ENCODE measurements at places on chromosomes 12 and 14.

- no peak for DNase-seq
Measured at GRCh38 chr12:68886636-68887572, 46.1 kb downstream of the CPM start.

DNA sequence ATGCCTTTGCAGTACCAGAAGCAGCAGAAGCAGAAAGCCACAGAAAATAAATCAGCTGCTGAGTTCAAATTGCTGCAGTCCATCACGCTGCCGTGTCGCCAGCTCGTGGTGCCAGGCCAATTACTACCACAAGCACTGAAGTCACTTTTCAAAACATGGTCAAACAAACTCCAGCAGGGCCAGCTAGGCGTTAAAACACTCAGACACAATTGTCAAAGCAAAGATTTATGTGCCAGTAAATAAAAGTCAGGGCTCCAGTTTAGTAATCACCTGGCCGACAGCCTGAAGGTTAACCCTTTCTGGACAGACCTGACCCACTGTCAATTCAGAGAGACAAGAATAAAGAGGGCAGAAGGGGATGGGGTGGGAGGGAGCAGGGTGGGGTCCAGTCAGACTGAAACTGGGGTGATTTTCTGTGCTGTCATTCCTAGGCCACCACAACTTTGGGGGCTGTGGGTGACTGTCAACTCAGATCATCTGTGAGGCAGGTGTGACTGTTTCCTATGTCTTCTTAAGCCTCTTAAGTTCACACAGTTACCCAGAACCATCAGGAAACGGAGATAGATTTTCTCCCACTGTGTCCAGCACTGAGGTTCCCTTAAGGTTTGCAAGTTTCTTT lies 109.8 kb upstream of the FUT8 start:
- no peak for DNase-seq

DNA sequence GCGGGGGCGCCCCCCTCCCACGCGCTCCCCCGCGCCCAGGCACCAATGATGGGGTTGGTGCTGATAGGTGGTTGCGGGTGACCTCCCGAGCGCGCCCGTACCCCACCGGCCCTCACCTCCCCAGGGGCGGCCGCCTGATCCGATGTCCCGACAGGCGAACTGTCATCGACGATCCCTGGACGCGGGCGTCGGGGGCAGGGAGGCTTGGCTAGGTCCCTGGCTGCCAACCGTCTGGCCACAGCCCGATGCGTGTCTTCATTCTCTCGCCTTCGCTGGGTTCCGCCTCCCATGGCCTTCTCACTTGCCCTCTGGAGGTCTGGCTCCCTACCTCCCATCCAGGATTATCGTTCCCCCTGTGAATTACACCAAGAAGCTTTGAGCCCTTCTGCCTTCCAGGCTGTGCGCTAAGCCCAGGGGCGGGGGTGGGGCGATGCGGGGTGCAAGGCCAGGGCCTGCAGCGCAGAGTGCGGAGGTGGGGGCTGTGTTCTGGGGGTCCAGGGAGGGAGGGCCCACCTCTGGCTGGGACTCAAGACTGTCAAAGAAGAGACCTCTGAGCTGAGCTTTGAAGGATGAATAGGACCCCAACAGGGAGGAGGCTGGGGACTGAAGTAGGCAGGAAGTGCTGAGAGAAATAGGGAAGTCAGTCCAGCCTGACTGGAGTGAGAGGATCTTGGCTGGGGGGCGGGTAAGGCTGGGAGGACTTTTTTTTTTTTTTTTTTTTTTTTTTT lies 7.7 kb upstream of the RACGAP1 start:
- no peak for DNase-seq

- peak; percentile 73 for DNase-seq
Measured at GRCh38 chr14:73477618-73478266, 13.0 kb upstream of the RIOX1 start.

DNA sequence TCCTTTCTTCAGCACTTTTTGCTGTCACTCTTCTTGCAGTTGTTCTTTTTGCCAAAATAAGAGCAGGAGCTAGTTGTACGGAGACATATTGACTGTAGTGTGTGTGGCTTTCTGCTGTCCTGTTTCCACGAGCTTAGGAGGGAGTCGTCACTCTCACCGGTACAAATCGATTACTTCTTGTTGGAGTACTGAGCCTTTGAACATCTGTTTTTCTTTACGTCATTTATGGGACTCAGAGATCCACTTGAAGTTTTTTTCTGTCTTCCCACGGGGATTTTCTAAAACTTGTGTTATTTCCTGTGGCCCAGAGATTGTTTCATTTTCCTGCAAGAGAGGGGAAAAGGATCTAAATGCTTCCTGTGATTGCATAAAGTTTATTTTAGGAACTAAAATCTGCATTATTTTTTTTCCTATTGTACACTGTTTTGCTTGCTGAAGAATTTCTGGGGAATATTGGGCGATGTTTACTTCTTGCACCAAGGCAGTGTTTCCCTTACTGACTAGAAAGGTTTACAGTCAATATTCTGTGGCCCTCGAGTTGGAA lies 199.8 kb upstream of the ARHGAP5 start:
- no peak for DNase-seq

DNA sequence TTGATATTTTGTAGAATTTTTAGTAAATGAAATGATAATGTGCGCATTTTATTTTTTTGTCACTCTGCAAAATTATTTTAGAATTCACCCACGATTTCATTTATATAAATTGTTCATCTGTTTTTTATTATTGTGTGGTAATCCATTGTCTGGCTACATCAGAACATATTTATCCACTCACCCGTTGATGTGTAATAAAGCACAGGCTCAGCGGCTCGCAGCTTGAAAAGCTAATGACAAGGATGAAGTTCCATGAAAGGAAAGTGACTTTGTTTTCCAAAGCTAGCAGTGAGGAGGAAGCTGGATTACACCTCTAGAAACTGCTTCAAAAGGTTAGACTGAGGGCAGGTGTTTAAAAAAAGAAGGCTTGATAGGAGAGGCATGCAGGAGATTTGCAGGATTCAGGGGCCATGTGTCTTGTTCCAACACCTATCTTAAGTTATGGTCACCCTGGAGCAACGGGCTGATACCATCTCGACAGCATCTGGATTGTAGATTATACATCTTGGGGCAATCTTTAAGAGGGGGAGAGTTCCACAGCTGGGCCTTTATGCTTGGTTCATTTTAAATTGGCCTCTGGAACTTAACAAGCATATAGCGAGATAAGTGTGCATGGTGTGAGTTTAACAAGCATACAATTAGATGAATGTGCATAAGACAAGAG lies 194.1 kb downstream of the TMTC3 start:
- DNase-seq, result no peak

DNA sequence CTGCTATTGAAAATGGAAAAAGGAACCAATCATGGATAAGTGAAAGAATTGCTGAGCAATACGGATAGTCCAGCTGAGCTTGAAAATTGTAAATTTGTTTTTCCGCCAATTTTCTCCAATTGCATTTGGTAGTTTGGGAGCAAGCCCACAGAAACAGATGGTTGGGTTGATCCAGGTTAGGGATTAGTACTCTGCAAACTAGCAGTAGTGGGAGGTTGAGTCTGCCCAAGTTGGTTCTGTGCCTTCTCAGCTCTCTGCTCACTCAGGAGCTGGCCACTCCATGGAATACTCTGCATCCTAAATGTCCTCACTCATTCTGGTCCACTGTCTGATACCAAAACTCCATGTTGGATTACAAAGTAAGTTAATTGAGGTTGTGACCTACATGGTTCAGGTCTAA lies 361.1 kb upstream of the ATP2B1 start:
- no peak for DNase-seq

DNA sequence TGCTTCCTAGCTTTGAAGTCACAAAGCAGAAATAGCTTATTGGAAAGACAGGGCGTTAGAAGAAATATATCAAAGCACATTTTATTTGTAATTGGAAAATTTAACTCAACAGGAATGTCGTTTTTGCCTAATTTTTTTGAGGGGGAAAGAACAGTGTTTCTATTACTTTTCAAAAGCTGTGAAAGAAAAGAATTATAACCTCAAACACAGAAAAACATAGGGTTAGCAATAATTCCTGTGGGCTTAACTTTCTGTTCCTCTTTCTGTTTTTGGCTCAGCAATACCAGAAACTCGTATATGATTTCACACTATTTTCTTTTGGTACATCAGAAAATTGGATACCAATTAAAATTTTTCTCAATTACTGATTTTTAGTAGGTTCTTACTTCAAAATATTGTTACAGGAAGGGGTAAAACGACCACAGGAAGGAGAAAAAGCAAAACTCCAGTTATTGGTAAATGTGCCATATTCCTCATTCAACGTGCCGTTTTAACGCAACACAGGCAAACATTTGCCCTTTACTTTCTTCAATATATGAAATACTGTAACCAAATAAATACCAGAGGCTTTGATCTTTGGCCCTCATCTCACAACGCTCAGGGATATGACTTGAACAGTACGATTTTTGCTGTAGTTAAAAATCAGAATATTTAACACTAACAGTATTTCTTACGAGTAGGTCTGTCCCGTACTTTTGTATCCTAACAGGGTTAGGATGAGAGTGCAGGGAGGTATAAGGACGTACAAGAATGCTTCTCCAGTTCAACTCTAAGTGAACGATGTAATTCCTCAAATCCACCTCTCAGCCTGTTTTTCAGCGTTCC lies 1.3 kb upstream of the RNU6-7 start:
- no peak for DNase-seq

DNA sequence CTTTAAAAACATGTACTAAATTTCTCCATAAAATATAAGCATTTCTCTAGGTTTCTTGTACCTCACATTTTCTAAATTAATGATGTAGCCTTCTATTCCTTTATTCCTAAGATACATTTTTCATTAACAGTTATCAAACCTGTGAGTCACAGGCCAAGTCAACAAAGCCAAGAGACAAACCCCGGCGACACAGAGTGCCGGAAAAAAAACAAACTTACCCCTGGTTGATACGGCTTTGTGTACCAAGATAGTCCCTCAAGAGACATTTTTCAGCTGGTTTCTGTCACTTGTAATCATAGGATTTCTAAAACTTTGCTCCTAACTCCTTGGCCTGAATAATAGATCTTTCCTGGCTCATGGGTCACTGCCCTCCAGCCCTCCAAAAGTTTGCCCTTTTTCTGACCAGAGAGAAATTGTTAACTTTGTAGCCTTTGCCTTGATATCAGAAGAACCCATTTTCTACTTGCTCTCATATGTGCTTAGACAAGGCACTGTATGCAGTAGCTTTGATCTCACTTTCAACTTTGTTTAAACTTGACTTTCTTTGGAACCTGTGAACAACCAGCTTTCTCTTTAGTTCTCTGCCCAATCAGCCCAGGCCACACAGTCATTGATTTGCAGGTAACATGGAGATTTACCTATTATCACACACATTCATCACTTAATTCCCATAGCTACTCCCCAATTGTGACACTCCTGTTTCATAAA lies 172.2 kb downstream of the PRKD1 start:
- DNase-seq, result no peak

GRCh38 chr14:102805371-102805891 lies 28.2 kb downstream of the TRAF3 start:
- DNase-seq, result no peak

GRCh38 chr12:6828781-6829535 lies 751 bp downstream of the P3H3 start:
- no peak for DNase-seq

DNA sequence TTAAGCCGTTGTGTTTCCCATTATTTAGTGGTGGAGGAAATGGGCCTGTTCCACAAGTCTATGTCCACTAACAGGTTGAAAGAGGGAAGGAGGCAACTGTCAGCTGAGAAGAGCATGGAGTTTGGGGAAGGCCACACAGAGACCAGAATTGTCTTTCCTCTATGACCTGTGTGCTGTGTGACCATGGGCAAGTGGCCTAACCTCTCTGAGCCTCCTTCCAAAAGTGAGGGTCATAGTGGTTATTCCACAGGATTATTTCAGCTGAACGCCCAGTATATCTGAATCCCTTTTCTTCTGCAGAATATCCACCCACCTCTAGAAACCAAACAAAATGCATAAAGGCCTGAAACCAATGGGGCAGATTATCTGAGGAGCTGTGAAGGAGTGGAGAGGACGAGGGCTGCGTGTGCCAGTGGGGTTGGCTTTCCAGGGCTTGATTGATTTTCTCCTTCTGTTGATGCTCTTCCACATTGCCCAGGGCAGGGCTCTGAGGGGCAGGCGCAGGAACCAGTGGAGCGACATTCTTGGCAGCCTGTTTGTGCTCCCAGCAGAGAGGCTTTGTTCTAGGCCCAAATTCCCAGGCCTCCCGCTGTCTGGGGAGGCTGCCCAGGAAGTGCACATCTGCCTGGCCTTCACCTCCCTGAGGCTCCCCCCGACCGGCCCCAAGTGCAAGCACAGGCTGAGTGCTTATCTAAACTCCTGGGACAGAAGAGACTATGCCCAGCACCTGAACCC lies 452.7 kb downstream of the BCL11B start:
- peak; percentile 79 for DNase-seq

DNA sequence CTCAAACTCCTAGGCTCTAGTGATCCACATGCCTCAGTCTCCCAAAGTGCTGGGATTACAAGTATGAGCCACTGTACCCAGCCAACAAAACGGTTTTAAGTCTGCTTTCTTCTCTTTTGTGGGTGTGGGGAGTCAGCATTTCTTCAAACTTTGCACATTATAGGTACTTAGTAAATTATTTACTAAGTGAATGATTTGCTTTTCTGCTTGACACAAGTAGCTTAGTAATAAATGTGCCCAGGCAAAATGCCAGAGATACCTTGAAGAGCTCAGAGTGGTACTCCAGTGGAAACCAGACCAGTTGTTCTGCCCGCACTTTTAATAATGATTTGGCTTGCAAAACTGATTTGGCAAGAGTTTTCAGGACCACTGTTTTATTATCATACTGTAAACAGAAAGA lies 15.0 kb downstream of the DEPDC4 start:
- no peak for DNase-seq

DNA sequence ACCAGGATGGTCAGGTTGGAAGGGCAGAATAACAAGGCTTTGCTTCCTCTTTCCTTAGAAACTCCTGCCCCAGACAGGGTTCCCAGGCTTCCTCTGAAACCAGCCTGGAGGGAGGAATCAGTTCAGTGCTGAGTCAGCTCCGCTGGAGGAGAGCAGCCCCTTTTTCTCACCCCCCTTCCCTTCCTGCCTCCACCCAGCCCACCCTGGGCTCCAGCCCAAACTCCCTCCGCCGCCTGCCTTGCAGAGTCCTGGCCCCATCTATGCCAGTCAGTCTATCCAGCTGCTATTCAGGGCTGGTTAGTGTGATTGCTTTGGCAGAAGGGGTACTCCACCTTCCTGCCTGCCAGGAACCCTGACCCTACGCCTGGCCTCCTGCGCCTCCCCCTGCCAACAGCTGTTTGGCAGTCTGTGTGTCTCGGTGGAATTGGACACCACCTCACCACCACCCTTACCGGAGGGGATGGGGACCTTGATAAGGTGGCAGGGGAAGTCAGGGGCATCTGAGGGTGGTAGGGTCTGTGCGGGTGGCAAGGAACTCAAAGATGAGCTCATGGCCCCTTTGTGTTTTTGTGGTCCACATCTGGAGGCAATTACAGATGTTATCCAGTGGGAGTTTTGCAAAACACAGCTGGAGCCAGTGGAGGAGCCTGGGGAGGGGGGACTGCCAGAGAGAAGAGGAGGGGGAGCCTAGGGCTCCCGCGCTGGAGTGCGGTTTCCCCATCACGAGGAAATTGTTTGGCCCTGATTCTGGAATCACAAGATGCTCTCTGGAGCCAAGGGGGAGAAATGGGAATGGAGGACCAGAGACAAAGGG lies 12.2 kb downstream of the MMP14 start:
- DNase-seq, result no peak

GRCh38 chr14:100619396-100620254 lies 32.4 kb upstream of the BEGAIN start:
- DNase-seq, result no peak

GRCh38 chr12:2179953-2180736 lies 127.4 kb downstream of the CACNA1C start:
- DNase-seq, result peak; percentile 37

All from breast epithelium (tissue), 4 donors.